ENCODE measurements at places on chromosomes 2 and 18.

DNA sequence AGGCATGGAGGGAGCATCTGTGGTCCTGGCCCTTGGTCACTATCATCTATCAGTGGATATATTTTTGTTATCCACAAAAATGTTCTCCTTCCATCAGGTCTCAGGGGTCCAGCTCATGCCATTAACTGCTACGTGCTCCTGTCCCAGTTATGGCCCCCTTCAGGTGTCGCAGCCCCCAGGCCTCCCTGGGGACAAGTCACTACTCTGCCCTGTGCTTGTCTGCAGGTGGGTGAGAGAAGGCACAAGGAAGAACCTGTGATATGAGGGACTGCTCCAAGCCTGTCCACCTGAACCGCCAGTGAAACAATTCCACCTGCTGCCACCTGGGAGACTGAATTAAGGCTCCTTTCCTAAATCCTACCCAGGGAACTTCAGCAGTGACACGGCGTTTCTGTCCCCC lies 229.6 kb upstream of the ID2 start:
- DNase-seq: no peak

- DNase-seq: no peak
Measured at GRCh38 chr2:189350540-189351209, 90.6 kb upstream of the WDR75 start.

DNA sequence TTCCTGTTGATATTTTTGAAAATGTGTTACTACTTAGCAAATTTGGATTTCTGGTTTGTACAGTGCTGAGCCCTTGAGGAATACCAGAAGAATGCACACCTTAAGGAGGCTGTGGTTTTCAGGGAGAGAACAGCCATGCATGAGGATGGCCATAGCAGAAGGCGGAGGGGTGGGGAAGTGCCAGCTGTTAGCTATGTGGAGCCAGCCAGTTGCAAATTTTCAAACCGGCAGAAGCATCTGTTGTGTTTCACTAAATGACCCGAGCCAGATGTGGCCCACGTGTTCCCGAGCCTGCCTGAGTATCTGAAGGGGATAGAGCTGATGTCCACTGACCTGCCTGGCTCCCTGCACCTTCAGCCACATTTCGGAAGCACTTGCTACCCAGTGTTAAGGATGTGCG lies 16.4 kb upstream of the RBM44 start:
- DNase-seq: no peak

GRCh38 chr2:3692375-3692774 lies 11.0 kb upstream of the DCDC2C start:
- DNase-seq: no peak

DNA sequence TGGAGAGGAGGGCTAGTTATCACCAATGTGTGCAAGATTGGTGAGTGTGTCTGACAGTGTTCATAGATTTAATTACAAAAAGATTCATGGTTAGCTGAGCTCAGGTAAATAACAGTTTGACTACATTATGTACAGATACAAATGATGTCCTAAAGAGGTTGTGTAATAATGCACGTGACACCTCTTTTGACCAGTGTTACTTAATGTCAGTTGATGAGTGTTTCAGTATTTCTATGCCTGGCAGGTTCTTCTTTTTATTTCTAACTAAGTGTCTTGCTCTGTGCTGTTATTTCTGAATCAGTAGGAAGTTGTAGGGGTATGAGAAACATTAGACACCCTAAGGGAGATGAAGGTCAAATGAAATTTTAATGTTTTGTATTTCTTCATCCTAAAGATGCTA lies 7.9 kb upstream of the INHBB start:
- DNase-seq: no peak

DNA sequence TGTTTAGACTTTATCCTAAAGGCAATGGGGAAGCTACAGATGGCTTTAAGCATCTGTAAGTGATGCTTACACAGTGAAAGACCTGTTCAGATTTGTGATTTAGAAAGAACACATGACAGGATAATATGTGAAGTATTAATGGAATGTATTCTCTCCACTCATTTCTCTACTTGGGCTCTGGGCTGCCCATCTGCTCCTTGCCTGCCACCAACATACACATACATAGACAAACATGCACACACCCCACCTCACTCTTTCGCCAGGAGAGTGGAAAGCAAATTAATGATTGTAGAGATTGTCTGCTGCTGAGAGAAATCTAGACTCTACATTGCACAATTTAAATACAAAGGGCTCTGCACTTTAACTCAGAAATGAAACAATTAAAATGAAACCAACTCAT lies 61.0 kb upstream of the NFE2L2 start:
- DNase-seq: no peak

DNA sequence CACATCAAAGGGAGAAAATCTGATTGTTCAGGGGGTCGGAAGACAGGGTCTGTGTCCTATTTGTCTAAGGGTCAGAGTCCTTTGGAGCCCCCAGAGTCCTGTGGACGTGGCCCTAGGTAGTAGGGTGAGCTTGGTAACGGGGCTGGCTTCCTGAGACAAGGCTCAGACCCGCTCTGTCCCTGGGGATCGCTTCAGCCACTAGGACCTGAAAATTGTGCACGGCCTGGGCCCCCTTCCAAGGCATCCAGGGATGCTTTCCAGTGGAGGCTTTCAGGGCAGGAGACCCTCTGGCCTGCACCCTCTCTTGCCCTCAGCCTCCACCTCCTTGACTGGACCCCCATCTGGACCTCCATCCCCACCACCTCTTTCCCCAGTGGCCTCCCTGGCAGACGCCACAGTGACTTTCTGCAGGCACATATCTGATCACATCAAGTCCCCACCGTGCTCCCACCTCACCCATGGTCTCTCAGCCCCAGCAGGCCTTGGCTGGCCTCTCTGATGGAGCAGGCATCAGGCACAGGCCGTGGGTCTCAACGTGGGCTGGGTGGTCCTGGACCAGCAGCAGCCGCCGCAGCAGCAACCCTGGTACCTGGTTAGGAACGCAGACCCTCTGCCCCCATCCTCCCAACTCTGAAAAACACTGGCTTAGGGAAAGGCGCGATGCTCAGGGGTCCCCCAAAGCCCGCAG lies 3.8 kb downstream of the PROC start:
- no peak for DNase-seq
